Activated CD4-positive, alpha-beta memory T cell treated with anti-CD3 and anti-CD28 coated beads for 36 hours (primary cell): ENCODE measurements at places on chromosomes 5 and 9. TPM values are rescaled to one million over a fixed set of nuclear protein-coding genes. Genes with fewer than 3 reads are reported as not detected.

Gene GLRA1
- total RNA-seq = not detected

DNA sequence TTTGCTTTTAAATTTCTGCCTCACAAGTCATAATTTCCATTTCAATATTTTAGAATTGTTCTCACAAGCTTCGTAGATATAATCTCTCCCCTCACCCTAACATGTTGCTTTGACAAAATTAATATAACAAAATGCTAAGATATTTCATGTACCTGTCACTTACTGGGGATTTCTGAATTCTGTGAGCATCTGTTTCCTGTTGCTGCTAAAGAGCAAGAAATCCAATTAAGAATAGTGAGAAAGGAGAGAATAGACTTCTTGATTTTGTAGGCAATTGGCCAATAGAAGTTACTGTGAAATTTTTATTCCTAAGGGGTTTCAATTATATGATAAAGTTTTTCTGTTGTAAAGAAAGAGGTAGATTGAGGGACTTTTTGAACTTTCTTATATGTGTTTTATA lies 796.5 kb upstream of the ARRDC3 start:
- no peak for DNase-seq

- DNase-seq = no peak
Observed at GRCh38 chr5:171669571-171669970, 116.0 kb upstream of the SMIM23 start.

Gene PCDH1
- total RNA-seq = not detected

DNA sequence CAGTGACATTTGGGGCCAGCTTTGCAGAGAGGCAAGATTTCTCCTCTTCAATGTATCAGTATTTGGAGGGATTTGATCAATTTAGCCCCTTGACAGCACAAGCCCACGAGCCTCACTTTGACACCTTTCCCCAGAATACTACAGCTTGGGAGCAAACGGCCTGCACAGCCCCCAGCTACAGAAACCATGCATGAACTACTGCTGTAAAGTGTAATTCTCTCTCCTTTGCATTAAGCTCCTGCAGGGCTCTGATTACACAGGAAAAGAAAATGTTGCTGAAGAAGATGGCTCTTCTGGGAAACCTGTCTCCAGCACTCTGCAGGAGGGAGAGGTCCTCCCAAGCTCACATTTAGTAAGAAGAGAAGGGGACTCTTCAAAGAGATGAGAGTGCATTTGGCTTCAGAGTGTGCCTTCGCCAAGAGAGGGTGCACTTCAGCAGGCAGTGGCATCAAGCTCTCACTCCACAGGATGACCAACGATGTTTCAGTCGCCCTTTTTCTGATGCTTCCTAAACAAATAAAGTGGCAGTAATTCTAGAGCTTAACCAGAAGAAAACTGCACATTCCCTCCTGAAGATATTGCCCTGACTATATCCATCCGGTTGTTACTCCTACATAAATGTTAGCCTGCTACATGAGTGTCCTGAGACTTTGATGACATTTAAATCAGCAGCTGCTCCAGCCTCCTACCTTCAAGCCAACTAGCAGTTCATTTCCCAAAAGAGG lies 272.2 kb downstream of the AUH start:
- peak; percentile 45 for DNase-seq

DNA sequence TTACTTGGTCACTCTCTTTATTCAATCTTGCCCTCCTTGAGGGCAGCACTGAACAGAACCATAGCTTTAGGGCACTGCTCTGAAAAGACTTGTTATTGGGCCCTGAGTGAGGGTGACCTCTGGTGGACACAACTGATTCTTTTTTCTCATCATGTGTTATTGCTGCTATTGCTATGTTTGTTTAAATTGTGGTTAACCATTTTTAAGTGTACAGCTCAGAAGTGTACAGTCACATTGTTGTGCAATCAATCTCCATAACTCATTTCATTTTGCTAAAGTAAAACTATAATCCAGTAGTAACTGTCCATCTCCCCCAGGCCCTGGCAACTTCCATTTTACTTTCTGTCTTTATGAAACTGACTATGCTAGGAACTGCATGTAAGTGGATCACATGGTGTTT lies 351.1 kb upstream of the RIOK2 start:
- no peak for DNase-seq

DNA sequence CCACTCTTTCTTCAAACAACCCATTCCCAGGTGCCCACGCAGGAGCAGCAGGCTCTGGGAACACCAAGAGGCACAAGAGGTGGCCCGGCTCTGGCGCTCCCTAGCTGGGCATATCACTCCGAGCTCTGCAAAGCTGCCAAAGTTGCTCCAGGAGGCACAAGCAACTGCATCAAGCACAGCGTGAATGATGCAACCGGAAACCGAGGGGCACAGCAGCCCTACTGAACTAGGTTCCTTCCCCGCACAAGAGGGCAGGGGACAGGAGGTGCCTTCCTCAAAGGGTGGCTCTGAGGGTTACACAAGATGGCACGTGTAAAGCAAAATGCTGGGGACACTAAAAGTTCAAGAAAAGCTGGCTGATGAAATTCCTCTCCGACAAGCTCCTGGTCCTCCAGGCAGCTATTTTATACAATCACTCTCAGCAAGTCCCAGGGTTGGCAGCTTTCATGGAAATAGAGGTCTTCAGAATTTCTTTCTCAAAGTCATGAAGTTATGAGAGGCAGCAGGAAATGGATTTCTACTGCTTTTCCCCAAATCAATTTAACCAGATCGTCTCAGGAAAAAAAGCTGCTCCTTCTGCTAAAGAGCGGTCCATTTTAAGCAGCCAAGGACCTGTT lies 22.9 kb downstream of the PSMB7 start:
- no peak for DNase-seq

DNA sequence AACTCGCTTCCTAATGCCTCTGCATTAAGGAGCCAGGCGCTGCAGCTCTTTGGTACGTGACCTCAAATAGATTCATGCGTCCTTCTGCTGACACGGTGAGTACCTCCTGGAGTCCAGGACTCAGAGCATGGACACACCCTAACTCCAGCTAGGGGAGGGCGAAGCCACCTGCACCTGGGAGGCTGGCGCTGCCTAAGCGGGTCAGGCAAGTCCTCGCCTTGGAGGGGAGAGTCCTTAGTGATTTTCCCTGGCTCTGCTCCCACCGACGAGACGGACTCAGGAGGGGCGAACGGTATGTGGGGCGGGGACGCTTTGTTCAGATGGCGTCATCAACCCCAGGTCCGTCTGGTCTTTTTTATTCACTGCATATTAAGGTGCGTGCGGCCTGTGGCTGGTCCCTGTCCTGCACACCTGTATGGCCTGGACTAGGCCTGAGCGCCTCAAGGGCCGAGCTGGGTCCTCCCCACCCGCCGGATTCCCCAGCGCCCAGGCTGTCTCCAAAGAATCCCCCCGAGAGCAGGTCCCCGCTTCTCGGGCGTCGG lies 50.3 kb downstream of the NSUN2 start:
- no peak for DNase-seq

DNA sequence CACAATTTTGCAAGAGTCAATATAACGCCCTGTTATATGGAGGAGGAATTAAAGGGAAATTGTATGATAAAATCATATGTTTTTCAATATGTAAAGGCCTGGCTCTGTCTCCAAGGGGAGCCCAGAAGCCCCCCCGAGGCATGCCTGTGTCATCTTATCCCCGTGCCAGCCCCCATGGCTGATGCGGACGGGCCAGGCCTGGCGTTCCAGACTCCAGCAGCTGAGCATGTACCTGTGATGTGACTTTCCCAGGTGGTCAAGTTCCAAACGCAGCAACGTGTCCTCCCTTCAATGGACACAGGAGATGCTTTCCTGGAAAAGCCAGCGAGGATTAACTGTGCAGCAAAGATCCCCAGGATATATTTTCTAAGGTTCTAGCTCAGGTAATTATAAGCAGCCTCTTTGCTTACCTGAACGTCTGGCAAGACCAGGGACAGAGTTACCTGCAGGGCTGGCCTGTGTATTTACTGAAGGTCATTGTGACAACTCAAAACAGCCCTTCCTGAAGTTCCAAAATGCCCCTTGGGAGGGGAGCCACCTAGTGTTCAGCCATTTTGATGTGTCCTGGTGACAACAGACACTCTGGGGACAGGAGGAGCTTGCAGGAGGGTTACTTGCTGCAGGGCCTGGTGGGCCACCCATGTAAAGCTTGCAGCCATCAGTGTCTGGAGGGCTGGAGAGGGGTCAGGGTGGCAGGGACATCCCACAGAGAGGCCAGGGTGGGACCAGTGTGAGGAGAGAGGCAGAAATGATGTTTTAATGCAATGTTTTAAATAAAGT lies 53.3 kb upstream of the RNU6ATAC start:
- no peak for DNase-seq

Gene CARD9
- 2.4 TPM for total RNA-seq

- no peak for DNase-seq
Observed at GRCh38 chr5:62152394-62153087, 153.5 kb upstream of the KIF2A start.

Gene FAM221B
- not detected for total RNA-seq
